ENCODE measurements at places on chromosomes 7 and 10. TPM values are rescaled to one million over a fixed set of nuclear protein-coding genes. Genes with fewer than 3 reads are reported as not detected.

The UNCX gene
- total RNA-seq = not detected

The VPS50 gene
- 10.8 TPM for total RNA-seq

The CCL24 gene
- total RNA-seq = not detected

The VWA2 gene
- total RNA-seq = 13.7 TPM

The BEND7 gene
- total RNA-seq = 5.7 TPM

The PIK3CG gene
- total RNA-seq = 51.2 TPM

The CYP3A4 gene
- not detected for total RNA-seq

The PLOD3 gene
- 31.2 TPM for total RNA-seq

The CLEC5A gene
- under 0.01 TPM for total RNA-seq

The LRMDA gene
- 32.6 TPM for total RNA-seq

The MLXIPL gene
- not detected for total RNA-seq

The HOXA4 gene
- total RNA-seq = 1.1 TPM

The CFAP46 gene
- under 0.01 TPM for total RNA-seq

The GRM8 gene
- not detected for total RNA-seq

The GHRHR gene
- not detected for total RNA-seq

The SFRP4 gene
- 0.27 TPM for total RNA-seq

The ZNF117 gene
- total RNA-seq = 2.7 TPM

The DNAH11 gene
- total RNA-seq = under 0.01 TPM

The LRRC27 gene
- total RNA-seq = 8.1 TPM

The ZNF438 gene
- total RNA-seq = 4.3 TPM

The SEMA4G gene
- total RNA-seq = 0.54 TPM

The SPDYE11 gene
- total RNA-seq = not detected

The TCTN3 gene
- total RNA-seq = 18.9 TPM

The WNT2 gene
- not detected for total RNA-seq
